ENCODE measurements at places on chromosomes 7 and 10. TPM values are rescaled to one million over a fixed set of nuclear protein-coding genes. Genes with fewer than 3 reads are reported as not detected.

PALD1 gene
- total RNA-seq, result 5.2 TPM

NEUROG3 gene
- not detected for total RNA-seq

FOXP2 gene
- 4.3 TPM for total RNA-seq

ZNF488 gene
- 18.1 TPM for total RNA-seq

CTAGE15 gene
- total RNA-seq, result 0.20 TPM

DNAJC12 gene
- 0.33 TPM for total RNA-seq

GBX1 gene
- total RNA-seq, result not detected

FAM200A gene
- 7.1 TPM for total RNA-seq

DNA sequence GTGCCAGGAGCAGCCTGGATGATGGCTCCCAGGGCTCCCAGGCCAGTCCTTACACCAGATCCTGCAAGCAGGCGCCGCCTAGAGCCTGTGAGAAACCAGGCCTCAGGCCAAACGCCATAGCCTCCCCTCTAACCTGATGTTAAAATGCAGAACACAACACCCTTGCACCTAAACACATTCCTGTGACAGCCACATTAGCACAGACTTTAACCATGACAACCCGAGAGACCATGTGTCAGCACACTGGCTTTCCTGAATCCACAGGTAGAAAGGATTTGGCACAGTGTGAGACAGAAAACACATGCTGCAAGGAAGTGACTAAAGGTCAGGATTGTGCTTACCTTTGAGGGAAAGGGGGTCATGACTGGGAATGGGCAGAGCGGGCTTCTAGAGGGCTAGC is 59.9 kb downstream of the SGMS1 start:
- no peak for DNase-seq

GRCh38 chr7:130491841-130492522 is at the start of gene MEST:
MEST (plus strand) TSS chr7:130492085; CDS start chr7:130492314, 229 bp downstream.
- no peak for DNase-seq

- no peak for DNase-seq
These were observed 28.1 kb downstream of the YWHAG start for GRCh38 chr7:76330673-76331072.

GRCh38 chr10:43136995-43137716 is 1.1 kb upstream of the CSGALNACT2 start:
- DNase-seq, result no peak

- DNase-seq, result no peak
These were observed 166.8 kb downstream of the SUGCT start for GRCh38 chr7:40301486-40302068.

- no peak for DNase-seq
These were observed 17.8 kb upstream of the GSAP start for GRCh38 chr7:77433901-77434300.

- DNase-seq, result no peak
These were observed 56.1 kb upstream of the ARID5B start for GRCh38 chr10:61845196-61845949.

DNA sequence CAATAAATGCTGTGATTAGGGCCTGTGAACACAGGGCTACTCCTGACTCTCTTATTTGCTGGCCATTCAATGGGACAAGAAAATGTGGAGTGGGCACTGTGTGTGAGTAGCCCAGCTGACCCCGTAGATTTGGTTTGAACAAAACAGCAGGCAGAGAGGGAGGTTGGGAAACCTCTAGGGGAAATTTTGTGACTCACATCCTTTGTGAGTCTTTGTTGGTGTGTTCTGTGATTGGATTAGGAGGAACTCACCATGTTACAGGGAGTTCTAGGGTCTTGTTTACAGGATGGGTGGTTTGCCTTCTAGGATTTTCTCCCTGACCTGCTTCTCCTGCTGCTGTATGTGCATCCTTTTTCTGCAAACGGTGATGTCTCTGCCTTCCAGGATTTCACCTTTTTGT is 128.3 kb upstream of the MKI67 start:
- DNase-seq, result no peak

GRCh38 chr10:76117949-76118348 is 686.5 kb downstream of the LRMDA start:
- no peak for DNase-seq
